ENCODE measurements at places on chromosomes 4 and X. TPM values are rescaled to one million over a fixed set of nuclear protein-coding genes. Genes with fewer than 3 reads are reported as not detected.
A peak's percentile ranks its signal among the peaks of the same experiment; 100 is the strongest.

The PLAC8 gene
- total RNA-seq: 12.5 TPM

The CYP2U1 gene
- total RNA-seq: 13.5 TPM

The S100G gene
- not detected for total RNA-seq

The USP26 gene
- not detected for total RNA-seq

The CTAG2 gene
- not detected for total RNA-seq

The ASMT gene
- not detected for total RNA-seq

The NUDT11 gene
- total RNA-seq: 14.1 TPM

The USP51 gene
- total RNA-seq: 1.0 TPM

The PNMA5 gene
- total RNA-seq: not detected

The CCSER1 gene
- not detected for total RNA-seq

The ZNF674 gene
- total RNA-seq: 6.9 TPM

GRCh38 chr4:149441338-149441737 is 374.3 kb downstream of the IQCM start:
- DNase-seq: peak; percentile 83

DNA sequence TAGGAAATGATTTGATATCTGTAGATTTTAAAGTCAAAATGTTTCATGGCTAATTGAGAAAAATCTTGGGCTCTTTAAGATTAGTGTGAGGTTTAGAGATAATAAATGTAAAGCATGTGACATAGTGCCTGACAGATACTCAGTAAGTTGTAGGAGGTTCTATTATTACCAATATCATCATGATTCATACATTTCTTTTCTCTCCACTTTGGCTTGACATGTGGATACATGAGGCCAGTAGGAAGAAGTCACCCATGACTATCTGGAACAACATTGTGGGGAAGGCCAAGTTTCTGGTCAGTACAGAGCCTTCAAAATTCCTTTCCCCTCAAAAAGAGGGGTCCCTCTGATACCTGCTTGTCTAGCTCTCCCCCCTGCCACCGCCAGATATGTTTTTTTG is 91.2 kb upstream of the SORBS2 start:
- DNase-seq: no peak

DNA sequence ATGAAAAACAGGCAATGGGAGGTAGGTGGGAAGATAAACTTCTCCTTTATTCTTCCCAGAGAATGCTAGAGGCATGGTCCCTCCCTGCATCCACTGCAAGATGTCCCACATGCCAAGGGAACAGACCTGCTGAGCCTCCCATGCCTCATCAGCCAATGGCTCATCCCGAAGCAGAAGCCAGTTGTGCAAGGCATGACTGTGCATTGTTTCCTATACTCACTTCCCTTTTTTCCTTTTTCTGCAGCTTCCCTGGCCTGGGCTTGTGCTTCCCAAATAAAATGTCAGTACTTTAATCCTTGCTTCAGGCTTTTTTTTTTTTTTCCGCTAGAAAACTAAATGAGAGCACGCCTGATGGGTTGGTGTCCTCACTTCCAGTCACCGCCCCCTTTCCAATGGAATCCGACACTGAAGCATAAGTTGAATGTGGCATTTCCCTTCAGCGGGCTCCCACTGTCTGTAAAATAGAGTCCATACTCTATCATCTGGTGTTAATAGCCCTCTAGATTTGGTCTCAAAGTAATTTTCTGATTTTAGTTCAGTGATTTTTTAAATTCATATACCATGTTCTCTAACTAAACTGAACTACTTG is 239.0 kb upstream of the JADE1 start:
- DNase-seq: peak; percentile 58

- no peak for DNase-seq
Observed at GRCh38 chr4:111391829-111392228, 753.4 kb upstream of the FAM241A start.

GRCh38 chr4:163201358-163201757 is 34.7 kb upstream of the NAF1 start:
- no peak for DNase-seq

- no peak for DNase-seq
Observed at GRCh38 chrX:17377091-17377717, 2.2 kb downstream of the NHS start.

- peak; percentile 80 for DNase-seq
Observed at GRCh38 chrX:16239211-16239610, 71.9 kb downstream of the MAGEB17 start.

DNA sequence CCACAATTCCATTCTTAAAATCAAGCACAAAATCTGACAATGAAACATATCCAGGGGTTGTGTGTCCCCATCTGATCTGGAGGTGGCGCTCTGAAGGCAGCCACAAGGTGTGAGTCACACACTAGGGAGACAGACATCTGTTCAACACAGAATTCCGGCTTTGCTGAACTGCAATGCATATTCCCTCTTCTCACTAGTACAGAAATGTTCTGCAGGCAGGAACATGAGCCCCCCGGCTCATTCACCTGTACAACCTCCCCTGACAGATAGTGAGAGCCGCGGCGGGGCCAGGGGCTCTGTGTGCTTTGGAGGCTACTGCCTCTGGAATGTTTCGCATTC is 41.9 kb downstream of the WDR1 start:
- DNase-seq: peak; percentile 77

DNA sequence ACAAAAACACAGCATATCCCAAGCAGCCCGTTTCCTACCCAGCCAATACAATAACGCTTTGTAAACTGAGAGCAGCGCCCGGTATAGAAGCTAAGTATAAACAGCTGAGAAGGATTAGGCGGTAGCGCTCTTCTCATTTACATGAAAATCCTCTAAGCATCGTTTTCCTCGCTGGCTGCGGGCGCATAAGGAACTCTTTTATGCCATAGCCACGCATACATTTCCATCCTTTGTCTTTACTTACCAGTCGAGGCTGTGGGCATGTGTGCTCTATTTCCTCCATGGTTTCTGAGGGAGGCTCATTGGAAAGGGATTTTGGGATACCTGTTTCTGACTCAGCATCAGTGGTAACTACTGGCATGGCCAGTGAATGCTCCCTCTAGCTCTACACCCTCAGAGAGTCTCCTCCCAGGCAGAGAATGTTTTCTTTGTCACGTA is 383 bp downstream of the PCYT1B start:
- DNase-seq: peak; percentile 1

- no peak for DNase-seq
Observed at GRCh38 chr4:145307763-145308430, 127.5 kb upstream of the OTUD4 start.

DNA sequence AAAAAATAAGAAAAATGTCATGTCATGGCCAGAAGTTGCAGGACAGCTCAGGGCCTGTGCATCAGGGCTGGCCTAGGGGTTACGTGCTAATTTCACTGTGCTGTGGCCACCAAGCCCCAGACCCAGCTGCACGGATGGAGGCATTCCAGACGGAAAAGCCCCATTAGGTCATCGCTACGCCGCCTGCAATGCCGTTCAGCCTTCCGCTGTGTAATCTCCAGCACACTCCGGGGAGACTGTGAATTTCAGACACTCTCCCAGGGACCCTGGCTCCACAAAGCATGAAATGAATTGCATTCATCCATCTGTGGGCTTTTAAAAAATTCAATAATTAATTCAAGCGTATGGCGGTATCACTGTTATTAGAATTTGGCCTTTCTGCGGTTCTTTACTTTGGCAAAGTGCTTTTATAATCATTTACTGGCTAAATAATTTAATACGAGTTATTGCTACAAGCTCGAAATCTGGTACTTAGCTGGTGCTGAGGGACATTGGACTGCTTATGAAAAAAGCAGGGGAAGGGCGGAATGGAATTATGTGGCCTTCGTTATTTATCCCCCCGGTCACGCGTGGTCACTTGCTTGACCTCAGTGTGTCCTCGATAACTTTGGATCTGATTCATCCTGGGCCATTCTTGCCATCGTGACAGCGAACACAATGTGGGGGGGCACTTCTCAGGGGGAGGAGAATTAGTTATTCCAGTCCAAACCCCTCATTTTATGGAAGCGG is 9.0 kb upstream of the NSG1 start:
- no peak for DNase-seq

DNA sequence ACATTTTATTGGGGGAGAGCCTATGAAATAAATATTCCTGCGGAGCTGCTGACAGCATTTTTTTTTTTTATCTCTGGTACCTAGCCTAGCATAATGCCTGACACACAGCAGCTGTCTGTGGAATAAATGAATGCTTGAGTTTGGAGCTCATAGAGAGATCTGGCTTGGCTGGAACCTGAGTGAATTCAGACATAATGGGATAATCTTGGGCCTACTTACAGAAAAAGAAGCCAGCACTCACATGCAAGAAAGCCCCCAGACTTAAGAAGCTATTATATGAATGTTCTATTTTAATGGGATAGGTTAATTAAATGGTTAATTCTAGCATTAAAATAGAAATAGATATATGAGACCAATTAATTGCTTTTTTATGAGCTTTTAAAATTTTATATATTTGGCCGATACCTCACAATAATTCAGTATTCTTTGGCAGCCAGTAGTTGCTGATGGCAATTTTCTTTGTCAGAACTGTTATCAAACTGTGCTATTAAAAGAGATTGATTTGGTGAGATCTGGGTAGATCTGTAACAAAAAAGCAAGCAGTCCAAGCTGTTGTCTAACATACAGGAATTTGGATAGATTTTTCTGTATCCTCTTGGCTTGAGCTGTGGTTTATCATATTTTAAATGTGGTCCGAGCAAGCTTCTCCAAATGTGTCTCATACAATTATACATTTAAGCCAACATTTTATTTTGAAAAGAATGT is 654.2 kb downstream of the PCDH7 start:
- no peak for DNase-seq

DNA sequence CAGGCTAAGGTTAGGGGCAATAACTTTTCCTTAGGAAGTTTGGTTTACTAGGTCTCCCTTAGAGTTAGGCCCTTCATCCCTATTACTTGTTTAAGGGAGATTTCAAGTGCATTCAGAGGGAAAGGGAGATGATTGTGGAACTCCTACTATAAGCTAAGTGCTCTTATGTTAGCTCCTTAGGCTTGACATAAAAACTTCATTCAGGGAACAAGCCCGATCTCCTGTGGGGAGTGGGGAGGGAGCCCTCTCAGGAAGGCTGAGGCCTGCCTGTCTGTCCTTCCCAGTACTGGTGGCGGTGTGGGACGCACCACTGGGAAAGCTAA is 8.0 kb downstream of the KLF3 start:
- no peak for DNase-seq

GRCh38 chr4:75232546-75232945 is 281.7 kb downstream of the RCHY1 start:
- DNase-seq: no peak

DNA sequence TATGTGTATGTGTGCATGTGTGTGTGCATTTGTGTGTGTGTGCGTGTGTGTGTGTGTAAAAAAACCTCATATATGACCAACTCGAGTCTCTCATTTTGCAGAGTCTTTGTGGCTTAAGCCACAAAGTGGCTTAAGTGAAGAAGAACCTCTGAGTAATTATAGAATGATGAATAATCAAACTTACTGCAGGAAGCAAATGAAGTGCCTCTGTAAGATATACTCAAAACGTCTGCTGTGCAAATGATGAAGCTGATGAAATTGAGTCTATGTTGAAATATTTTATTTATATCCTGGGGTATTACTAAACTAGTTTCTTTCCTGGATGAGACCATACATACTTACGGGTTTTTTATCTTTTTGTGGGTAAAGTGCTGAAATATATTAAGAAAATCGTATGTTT is 1198.7 kb downstream of the PCDH7 start:
- DNase-seq: peak; percentile 6

GRCh38 chr4:58564695-58565475 is 1454.7 kb upstream of the IGFBP7 start:
- DNase-seq: no peak

DNA sequence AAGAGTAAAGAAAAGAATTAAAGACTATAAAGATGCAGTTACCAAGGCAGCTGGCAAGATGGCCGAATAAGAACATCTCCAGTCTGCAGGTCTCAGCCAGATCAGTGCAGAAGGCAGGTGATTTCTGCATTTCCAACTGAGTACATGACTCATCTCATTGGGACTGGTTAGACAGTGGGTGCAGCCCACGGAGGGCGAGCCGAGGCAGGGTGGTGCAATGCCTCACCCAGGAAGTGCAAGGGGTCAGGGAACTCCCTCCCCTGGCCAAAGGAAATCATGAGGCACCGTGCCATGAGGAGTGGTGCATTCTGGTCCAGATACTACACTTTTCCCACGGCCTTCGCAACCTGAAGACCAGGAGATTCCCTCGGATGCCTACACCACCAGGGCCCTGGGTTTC is 20.5 kb downstream of the SPIN4 start:
- DNase-seq: peak; percentile 19

DNA sequence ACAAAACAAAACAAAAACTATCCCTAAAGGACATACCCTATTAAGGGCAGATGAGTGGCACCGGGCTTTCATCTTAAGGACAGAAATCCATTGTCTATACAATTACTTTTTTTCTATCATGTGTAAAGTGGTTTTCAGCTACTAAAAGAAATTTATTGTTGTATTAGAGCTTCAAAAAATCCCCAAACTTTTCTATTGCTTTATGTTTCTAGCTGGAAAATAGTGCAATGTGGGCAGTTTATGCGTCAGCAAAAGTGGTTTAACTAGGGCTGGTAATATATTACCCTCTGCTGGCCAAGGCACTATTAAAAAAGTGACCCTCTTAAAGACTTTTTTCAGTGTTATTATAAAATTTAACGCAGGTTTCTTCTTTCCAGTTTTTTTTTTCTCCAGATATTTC is 15.5 kb upstream of the GPR82 start:
- DNase-seq: no peak

DNA sequence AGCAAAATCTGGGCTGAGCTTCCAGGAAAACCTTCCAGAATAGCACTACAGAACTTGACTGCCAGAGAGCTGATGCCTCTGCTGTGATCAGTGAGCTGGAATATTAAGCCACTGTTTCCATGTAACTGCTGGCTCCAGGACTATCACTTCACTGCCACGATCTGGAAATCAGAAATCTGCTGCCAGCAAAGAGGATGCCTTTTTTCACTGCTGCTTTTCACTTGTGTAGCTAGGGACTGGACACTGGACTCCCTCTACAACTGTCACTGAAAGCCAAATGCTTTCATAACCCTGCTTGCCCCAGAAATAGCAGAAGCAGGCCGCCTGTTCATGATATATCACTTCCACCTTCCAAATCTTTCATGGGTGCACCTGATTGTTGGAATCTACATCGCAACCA is 9.4 kb upstream of the AP1S2 start:
- DNase-seq: no peak

GRCh38 chrX:39897741-39898097 is 200.0 kb downstream of the BCOR start:
- DNase-seq: no peak

- no peak for DNase-seq
Observed at GRCh38 chr4:151912632-151913031, 151.8 kb upstream of the GATB start.

DNA sequence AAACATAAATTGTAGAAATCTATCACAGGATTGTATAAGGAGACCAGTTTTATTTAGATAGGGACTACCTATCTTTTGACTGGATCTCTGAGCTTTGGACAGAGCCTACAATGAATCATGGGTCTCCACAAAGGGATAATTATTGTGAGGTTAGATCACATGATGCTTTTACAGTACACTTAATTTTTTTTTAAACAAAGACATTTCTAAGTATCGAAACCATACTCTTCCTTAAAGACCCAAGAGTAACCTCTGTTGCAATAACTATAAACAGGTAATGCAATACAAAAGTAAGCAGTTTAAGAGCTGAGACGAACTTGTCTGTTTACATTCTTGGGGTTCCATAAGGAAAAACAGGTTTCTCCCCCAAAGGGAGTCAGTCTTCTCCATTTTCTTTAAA is 64.3 kb upstream of the GABRE start:
- DNase-seq: no peak

GRCh38 chr4:128384091-128384520 is 96.5 kb upstream of the PGRMC2 start:
- DNase-seq: peak; percentile 51
